ENCODE measurements at places on chromosomes 7 and 10.

GRCh38 chr10:88707429-88708155 is 1.5 kb downstream of the LIPK start:
- DNase-seq, result no peak

DNA sequence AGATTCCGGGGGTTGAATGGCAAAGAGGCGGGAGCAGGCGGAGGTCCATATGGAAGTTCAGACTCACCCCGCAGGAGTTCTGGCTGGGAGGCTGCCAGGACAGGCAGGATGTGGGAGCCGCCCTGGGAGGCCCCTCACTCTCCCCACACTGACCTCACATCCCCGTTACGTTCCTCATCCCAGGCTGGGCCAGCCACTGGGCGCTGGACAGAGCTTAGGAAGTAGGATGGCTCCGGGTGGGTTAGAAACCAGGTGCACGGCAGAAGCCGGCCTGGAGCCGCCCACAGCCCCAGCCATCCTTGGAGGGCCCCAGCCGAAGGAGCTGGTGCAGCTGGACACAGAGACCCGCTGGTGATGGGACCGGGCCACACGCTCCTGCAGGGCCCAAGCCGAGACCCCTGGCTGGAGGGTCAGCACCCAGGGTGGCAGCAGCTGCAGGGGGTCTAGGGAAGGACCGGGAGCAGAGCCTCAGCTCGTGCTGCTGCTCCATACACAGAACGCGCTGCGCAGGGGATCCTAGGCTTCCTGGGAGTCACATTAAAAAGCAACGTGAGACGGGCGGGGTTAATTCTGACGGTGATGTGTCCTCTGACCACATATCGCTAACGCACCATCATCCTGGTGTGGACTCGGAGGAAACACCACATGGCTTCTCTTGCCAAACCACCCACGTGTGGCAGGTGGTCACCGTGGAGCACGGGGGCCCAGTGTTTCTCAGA is 98.6 kb upstream of the DIP2C start:
- no peak for DNase-seq

DNA sequence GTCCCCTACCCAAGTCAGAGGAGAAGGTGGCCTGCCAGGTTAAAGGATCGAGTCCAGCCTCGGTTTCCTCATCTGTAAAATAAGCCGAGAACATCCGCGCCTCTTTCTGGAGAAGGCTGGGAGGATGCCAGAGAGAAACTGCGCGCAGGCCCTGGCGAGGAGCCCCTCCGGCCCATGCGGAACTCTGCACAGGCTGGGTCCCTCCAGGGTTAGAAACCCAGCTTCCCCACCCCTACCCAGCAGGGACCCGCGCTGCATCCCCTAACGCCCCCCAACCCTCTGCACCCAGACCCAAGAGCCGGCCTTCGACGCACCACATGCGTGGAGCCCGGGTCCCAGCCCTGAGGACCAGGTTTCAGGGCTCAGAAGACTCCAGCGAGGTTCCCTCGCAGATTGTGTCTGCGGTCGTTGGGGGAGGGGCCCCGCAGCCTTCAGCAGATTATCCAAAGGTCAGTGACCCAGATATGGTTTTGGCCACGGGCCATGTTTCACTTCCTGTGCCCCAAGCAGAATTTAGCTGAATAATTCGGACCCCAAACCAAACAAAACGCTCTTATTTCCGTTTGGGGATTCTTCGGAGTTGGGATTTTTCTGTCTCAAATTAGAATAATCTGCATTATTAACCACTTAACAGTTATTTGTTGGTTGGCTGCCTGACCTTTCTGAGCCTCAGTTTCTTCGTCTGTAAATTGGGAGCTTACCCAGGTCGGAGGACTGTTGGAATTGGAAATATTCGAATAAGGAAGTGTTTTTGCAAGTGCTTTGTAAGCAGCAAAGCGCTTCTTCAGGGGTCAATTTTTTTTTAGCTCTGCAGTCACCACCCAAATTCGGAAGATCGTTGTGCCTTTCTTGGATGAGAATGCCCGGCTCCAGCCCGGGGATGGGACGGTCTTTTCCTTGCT is 167.7 kb downstream of the UBE2H start:
- peak; percentile 87 for DNase-seq

DNA sequence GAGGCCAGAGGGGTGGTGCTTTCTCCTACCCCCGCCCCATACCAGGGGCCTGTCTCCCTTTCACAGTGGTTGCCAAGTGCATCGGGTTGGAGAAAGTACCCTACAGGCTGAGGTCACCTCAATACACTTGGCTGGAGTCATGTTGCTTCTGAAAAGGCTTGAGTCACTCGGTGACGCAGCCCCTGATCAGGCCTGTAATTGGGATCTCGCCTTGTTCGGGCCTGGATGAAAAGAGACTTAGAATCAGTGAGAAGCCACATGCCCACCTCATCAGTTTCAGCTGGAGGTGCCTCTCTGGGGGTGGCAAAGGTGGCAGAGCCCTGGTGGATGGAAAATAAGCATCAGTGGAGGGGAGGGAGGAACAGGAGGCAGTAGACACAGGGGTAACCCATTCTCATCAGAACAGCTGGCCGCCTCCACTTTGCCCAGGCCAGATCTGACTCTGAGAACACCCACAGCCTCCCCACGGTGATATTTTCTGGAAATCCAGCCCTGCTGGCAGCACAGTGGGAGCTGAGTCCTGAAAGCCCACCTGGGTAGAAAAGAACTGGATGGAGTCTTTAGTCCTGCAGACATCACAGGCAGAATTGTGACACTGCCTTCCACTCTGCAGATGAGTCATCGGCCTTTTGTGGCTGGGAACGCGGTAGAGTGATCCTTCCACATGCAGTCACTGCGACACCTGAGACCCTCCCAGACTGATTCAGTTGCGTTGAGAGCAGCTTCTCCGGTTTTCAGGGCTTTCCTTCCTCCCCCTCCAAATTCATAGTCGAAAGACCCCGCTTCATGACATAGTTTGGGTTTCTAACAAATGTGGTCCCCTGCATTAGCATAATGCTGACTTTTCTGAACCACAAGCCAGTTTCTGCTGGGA is 108.0 kb downstream of the GRK5 start:
- no peak for DNase-seq

- DNase-seq, result no peak
Measured at GRCh38 chr7:73932364-73932763, 71.4 kb downstream of the TMEM270 start.

- DNase-seq, result no peak
Measured at GRCh38 chr7:134619627-134620331, 26.9 kb upstream of the BPGM start.

GRCh38 chr7:14754631-14755030 is 147.9 kb downstream of the DGKB start:
- DNase-seq, result no peak

GRCh38 chr10:49613165-49613881 is 514 bp upstream of the CHAT start:
- DNase-seq, result no peak

GRCh38 chr10:69045441-69046300 is 42.2 kb upstream of the SRGN start:
- peak; percentile 76 for DNase-seq

GRCh38 chr10:90420637-90421318 is 437.1 kb downstream of the HTR7 start:
- DNase-seq, result no peak

GRCh38 chr10:114395366-114396022 is 8.8 kb downstream of the AFAP1L2 start:
- DNase-seq, result no peak

GRCh38 chr7:99667179-99667578 is 12.6 kb downstream of the CYP3A5 start:
- DNase-seq, result no peak

GRCh38 chr7:117148971-117149370 is 173.9 kb downstream of the WNT2 start:
- DNase-seq, result no peak

- DNase-seq, result no peak
Measured at GRCh38 chr10:14486777-14487487, 156.2 kb upstream of the FRMD4A start.

DNA sequence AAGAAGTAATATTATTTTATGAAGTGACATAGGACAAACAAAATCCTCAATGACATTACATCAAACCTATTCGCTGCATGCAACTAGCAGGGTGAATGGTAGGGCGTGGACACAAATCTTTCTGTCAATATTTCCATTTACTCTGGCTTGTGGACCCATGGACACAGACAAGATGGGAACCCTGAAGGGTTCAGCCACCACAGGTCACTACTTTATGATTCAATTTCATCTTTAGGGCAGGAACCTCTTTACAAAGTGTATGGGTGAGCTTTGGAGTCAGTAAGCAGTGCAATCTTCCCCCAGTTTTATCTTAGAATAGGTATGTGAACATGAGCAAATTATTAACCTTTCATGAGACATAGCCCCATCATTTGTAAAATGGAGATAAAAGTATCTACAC is 982.4 kb upstream of the LRRTM3 start:
- no peak for DNase-seq

- DNase-seq, result no peak
Measured at GRCh38 chr10:90372451-90372850, 485.4 kb downstream of the HTR7 start.

DNA sequence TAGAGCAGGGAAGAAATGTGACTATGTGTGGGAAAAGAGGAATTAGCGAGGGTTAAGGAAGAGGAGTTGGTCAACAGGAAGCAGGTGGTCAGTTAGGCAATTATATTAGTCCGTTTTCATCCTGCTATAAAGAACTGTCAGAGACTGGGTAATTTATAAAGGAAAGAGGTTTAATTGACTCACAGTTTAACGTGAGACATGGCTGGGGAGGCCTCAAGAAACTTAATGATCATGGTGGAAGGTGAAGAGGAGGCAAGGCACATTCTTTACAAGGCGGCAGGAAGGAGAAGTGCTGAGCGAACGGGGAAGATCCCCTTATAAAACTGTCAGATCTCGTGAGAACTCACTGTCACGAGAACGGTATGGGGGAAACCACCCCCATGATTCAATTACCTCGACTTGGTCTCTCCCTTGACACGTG is 35.0 kb downstream of the RAMP3 start:
- no peak for DNase-seq

- DNase-seq, result no peak
Measured at GRCh38 chr10:97762816-97763215, 9.0 kb downstream of the SFRP5 start.

DNA sequence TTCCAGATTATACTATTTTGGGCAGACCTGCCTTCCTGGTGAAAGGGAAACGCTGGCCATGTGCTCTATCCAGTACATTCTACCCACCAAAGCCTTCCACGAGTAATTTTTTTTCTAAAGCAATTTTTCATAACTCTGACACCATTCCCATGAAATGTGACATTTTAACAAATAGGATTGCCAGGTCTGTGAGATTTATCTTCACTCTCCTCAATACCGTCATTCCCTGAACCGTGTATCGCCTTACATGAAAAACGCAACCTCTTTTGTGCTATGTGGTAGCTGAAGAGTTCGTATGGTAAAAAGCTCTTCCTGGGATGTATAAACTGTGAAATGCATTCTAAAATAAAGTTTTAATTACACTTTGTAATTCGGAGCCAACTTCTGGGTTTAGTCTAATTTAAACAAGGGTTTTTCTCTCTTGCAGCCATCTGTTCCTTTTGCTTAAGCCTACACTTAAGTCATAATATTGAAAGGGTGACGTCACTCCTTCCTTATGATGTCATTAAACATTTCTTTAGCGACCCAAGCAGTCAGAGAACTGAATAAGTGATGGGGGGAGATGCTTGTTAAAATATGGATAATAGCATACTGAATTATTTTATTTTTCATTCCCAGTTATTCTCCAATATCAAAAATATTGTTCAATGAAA is 27.7 kb downstream of the C1QL3 start:
- no peak for DNase-seq

DNA sequence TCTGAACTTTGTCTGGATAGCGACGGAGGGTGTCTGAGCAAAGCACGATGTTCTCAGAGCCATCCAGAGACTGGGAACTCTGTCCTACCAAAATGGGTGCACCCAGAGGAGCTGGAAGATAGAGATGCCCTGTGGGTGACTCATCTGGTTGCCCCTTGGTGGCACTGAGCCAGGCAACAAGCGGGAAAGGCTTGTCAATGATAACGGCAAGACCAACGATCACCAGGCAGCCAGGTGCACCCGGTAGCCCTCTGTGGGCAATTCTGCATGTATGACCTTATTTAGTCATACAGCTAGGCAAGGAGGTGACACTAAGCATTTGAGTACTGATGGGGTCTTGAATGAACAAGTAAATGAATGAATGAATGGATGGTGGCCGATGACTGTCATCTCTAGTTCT is 2.8 kb upstream of the ELN start:
- no peak for DNase-seq

DNA sequence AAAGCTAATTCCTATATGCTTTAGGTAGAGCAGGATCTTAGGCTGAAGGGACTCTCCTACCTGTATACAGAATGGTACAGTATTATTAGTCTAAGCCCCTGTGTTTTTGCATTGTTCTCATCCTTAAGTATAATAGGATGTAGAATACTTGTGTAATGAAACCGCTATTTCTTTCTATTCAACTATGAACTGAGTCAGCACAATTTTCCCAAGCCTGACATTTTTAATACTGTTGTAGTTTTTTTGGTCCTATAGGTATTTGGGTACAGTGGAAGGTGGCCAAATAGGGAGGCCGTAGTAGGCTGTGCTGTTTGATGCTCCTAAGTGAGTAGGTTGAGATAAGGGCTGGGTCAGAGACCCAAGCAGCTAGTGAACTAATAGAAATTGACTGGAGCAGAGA is 205.1 kb downstream of the MACC1 start:
- DNase-seq, result no peak

DNA sequence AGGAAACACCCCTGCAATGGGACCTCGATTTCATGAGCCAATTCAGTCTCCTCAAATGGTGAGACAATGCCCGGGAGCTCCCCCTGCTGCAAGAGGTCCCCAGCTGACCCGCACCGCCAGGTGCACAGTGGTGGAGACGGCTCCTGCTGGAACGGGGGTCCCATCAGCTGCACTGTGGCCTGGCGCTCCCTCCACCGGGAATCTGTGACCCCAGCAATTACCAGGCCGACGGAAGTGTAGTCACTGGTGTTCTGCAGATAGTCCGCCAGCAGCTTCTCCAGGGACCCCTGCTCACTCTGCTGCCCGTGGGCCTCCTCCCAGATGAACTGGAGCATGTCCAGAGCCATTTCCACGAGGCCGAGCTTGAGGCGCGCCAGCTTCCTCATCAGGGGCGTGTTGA is 64.9 kb upstream of the NKX6-2 start:
- DNase-seq, result no peak

DNA sequence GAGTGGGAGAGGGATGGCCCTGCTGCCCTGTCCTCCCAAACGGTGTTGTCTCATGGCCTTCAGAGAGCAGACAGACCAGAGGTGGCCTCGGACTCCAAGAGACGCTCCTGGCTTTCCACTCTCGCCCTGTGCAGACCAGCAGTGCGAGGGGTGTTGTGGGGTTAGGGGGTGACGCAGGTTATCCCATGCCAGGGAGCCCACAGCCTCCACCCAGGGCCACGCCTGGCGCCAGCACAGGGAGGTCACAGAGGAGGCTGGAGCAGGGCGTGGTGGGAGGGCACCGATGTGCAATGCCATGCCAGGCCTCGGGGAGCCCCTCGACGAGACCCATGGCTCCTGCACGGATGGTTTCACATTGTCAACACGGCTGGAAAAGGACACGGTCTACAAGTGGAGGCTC is 52.1 kb downstream of the INPP5A start:
- DNase-seq, result no peak

DNA sequence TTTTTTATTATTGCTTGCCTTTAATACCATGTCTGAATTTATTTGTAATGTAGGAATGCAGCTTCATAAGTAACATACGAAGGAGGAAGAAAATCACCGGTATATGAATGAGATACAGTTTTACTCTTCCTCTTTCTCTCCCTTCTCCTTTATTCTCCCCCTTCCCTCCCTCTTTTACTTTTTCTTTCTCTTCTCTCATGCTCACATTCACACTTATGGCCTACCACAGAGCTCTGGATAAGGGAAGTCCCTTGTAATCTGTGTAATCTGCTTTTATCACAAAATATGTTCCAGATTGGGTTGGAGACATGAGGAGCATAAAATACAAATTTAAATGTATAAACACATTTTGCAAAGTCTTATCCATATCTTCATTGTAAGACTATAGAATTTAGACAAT is 59.4 kb downstream of the MDFIC start:
- DNase-seq, result no peak

All from MM.1S (cell line).